Fibroblast of lung (primary cell): ENCODE measurements at places on chromosomes 11 and 22.

DNA sequence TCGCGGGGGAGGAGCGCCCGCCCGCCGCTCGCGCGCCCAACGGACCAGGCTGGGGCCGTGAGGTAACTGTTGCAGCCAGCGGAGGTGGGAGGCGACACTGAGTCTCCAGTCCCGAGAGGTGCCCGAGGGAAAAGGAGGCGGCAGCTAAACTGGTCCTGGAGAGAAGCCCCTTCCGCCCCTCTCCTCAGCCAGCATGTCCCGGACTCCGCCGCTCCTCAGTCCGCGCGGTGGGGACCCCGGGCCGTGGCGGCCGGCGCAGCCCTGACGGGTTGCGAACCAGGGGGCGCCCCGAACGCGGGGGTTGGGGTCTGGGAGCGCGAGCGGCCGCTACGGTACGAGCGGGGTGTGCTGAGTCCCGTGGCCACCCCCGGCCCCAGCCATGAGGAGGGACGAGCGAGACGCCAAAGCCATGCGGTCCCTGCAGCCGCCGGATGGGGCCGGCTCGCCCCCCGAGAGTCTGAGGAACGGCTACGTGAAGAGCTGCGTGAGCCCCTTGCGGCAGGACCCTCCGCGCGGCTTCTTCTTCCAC lies at the start of gene PDE3B:
PDE3B (plus strand) TSS at position 108 of the 529 bp plus-strand sequence; CDS start at position 380, 272 bp downstream.
- DNase-seq: peak; percentile 56

DNA sequence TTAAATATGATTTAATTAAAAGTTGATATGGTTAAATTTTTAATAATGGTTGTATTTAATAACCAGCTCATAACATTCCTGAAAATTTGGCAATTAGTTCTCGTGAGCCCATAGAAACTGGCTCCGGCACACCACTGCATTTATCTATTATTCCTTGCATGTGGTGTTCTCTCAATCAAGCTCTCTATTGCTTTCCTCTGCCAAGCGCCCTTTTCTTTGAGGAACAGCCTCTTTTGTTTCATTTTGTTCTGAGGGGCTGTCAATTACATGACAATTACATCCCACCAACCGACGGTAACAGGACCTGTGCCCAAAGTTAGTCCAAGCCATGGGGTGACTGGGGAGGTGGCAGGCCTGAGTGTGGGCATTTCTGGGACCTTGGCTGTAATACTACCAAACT lies 8.1 kb downstream of the C11orf91 start:
- no peak for DNase-seq

DNA sequence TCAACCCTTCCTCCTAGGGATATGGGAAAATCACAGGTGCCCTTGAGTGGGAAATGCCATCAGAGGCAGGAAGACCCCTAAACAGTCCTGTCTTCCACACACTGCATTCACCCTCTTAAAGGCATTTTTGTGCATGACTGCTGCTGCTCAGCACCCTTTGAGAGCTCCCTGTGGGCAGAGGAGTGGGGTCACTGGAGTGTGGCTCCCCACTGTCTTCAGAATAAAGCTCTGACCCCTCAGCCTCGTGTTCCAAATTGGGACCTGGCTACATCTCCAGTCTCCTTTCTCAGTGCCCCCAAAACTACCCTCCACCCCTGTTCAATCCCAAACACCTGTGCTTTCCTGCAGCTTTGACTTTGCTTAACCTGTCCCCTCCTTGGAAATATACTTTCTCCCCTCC lies 46.6 kb downstream of the CHRDL2 start:
- DNase-seq: no peak

GRCh38 chr11:119081682-119082260 lies 2.9 kb upstream of the HMBS start:
- DNase-seq: no peak

DNA sequence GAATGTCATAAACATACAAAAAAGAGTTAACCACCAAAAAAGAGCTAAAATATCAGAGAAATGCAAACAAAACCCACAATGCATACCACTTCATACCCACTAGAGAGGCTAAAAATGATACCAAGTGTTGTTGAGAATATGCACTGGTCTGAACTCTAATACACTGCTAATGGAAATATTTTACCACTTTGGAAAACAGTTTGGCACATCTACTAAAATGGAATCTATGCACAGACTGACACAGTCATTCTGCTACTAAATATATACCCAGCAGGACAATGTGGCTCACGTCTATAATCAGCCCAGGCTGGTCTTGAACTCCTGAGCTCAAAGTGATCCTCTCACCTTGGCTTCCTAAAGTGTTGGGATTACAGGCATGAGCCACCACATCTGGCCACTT lies 18.0 kb downstream of the MAPK1 start:
- peak; percentile 39 for DNase-seq

DNA sequence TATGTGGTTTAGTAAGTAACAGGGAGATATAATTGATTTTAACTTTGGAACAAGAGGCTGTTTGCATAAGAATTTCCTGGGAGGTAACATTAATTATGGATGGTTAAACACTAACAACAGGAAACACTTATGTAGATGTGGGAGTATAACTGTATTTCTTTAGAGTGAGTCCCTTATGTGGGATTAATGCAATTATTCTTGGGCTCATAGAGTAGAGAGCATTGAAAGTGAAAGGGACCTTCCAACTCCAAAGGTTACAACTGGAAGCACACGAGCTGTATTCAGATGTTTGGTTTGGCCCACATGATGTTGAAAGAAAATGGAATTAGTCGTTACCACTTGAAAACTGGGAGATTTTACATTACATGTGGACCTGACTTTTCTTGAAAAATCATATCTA lies 53.5 kb downstream of the BBOX1 start:
- no peak for DNase-seq

- peak; percentile 36 for DNase-seq
Observed at GRCh38 chr22:24284747-24285203, 14.1 kb downstream of the SPECC1L start.

DNA sequence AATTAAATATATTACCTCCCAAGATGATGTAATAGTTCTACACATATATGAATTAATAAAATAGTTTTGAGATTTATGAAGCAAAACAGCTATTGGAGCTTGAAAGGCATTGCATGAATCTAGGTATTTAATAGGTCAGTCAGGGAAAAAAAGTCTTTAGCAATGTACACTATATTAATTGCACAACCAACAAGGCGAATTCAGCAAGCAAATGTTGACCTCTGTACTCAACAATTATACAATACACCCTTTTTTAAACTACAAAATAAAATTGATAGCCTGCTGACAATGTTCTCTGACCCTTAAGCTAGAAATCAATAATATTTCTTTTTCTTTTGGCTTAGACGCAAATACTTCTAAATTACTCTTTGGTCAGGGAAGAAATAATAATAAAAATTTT lies 345.5 kb downstream of the LUZP2 start:
- DNase-seq: no peak

- DNase-seq: no peak
Observed at GRCh38 chr11:70334351-70334995, 63.9 kb upstream of the CTTN start.

DNA sequence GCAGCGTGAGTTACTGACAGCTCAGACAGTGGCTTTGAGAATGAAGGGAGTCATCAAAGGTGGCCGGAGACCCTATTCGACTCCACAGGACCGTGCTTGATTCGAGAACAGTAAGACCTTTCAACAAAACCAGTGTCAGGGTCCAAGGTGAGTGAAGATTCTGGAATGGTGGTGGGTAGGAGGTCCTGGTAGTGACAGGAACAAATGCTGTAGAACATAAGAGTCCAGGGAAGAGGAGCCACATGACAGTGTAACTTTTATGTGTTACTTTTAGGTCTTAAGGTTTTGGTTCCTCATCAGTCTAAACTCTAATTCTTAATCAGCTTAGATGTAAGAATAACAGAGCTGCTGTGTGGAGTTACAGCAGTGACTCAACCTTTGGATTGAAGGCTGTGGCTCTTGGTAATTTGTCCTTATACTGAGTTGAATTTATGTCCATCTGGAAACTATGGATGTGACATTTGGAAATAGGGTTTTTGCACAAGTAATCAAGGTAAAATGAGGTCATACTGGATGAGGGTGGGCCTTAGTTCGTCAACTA lies 1.8 kb downstream of the TBC1D22A start:
- DNase-seq: no peak

DNA sequence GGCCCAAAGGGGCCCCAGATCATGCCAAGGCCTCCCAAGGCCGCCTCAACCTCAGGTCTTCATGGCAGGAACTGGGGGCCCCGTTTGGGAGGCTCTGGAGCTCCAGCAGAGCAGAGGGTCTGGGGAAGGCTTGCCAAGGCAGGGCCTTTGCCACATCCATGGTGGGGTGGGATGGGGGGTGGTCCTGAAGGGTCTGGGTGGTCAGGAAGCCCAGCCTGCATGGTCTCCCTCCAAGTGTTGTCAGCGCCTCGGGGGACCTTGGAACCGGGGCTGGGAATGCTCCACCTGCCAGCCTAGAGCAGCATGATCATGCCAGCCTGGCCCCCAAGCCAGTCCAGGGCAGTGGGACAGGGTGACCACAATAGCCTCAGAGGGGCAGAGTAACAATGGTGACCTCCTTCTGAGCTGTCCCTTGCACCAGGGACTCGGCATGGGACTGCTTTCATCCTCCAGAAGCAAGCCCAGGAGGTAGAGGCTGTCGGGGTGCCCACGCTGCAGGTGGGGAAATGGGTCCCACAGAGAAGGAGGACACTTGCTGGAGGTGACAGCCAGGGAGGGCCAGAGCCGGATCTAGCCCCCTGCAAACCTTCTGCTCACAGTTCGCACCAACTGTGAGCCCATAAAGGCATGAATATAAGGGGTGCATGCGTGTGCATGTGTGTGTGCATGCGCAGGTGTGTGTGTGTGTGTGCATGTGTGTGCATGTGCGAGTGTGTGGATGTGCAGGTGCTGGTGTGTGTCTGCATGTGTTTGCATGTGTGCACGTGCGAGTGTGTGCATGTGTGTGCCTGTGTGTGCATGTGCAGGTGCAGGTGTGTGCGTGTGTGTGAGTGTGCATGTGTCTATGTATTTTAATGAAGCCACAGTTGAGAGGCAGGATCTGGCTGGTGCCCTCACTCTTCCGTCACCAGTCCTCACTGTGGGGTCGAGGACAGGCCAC lies 63.8 kb downstream of the MYEOV start:
- DNase-seq: no peak

GRCh38 chr11:57087991-57088390 lies 93.8 kb upstream of the LRRC55 start:
- DNase-seq: no peak
